ENCODE measurements at places on chromosomes 7 and 10. TPM values are rescaled to one million over a fixed set of nuclear protein-coding genes. Genes with fewer than 3 reads are reported as not detected.

GRCh38 chr10:128422190-128422589 lies 296.0 kb upstream of the MKI67 start:
- DNase-seq, result no peak

DNA sequence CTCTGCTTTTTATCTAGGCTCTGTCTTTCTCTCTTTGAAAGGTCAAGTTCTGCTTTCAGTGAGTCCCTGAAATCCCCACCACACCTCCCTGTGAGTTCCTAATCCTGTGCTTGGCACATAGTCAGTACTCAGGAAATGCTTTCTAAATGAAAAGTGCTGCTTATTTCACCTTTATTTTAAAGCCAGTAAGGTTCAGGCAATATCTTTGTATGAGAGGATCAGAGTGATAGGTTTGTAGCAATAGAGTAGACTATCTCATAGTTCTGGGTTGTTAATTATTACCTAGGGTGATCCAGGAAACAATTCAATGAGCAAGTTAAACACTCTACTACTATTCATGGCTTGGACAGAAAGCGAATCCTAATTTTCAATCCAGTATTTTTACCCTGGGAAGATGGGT lies 7.4 kb upstream of the LAMB1 start:
- DNase-seq, result no peak

- no peak for DNase-seq
These were observed 2.4 kb upstream of the EVX1 start for GRCh38 chr7:27240015-27240731.

- peak; percentile 82 for DNase-seq
These were observed 31.2 kb downstream of the GPRIN2 start for GRCh38 chr10:46525177-46525823.

DNA sequence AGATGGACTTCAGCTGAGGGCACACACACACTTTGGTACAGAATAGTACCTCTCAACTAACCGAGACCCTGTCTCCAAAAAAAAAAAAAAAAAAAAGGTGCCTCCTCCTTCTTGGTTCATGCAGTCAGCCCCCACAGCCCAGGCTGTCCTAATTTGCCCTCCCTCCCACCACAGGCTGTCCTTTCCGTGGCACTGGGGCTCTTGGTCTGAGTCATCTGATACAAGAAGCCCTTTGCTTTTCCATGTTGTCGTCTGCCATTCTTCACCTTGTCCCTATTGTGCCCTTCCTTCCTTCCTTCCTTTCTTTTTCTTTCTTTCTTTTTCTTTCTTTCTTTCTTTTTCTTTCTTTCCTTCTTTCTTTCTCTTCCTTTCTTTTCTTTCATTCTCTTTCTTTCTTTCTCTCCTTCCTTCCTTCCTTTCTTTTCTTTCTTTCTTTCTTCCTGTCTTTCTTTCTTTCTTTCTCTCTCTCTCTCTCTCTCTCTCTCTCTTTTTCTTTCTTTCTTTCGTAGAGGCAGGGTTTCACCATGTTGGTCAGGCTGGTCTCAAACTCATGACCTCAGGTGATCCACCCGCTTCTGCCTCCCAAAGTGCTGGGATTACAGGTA lies 96.0 kb upstream of the IKZF1 start:
- no peak for DNase-seq

DNA sequence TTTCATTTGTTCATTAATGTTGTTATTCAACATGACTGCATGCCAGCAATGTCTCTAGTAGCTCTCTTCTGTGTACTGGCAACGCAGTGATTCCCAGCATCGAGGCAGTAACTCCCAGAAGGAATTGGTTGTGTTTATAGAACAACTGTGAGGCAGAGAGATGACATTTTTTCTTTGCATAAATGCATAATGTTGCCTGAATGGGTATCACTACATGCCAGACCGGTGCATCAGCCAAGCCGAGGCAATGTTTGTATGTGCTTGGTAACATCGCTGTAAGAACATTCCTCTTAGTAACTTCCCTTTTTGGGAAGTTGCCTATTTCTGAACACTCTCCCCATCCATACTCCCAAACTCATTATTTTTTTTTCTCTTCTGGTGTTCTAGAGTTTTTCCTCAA lies 182.9 kb downstream of the HTR7 start:
- DNase-seq, result no peak

DNA sequence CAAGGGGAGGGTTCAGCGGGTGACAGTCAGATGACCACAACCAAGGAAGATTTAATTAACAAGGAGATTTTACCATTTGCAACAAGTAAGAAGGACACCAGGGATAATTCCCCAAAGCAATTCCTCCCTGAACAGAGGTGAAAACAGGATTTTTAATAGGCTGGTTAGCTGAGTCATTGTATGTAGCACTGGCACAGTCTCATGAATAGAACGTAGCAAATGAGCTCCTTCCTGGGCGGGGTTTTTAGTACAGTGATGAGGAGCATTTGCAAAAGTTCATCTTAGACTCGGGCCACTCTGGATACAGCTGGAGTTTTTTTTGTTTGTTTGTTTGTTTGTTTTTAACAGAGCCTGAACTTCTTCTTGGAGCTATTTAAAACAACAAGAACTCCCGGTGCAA lies 39.0 kb downstream of the TAC1 start:
- no peak for DNase-seq

GRCh38 chr10:86284355-86285105 lies 82.1 kb downstream of the GRID1 start:
- DNase-seq, result peak; percentile 85

- no peak for DNase-seq
These were observed 110.2 kb upstream of the LRGUK start for GRCh38 chr7:134016942-134017303.

- DNase-seq, result no peak
These were observed 9.7 kb downstream of the TMEM130 start for GRCh38 chr7:98860071-98860470.

- no peak for DNase-seq
These were observed 121.7 kb downstream of the ATRNL1 start for GRCh38 chr10:115214829-115215228.

GRCh38 chr7:48083114-48083830 lies 5.8 kb upstream of the UPP1 start:
- no peak for DNase-seq

DNA sequence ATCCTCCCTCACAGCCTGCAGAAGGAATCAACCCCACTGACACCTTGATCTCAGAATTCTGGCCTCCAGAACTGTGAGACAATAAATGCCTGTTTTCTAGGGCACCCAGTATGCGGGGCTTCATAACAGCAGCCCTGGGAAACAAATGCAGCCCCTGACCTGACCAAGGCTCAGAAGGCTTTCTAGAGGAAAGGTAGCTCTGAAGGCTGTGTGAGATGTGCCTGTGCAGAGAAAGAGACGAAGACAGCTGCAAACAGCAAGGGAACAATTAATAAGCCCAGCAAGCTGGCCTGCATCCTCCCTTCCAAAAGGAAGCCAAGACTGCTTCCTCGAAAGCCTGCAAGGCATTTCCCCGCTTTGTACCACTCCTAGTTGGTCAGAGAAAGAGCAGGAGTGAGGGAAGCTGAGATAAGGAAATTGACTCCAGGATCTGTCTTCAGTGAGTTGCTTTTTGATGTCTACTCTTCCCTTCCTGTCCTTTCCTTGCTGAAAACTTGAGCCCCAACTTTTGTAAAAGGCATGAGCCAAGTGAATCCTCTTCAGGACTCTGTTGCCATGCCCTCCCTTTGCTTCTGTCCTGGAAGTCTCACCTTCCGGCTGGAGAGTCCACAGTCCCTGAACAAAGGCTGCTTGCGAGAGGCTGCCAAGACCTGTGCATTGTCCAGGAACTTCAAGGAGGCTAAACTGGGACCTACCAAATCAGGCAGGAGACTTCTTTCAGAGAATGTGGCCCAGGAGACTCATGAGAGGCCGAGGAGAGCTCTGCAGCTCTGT lies 71.2 kb upstream of the ARID5B start:
- no peak for DNase-seq

DNA sequence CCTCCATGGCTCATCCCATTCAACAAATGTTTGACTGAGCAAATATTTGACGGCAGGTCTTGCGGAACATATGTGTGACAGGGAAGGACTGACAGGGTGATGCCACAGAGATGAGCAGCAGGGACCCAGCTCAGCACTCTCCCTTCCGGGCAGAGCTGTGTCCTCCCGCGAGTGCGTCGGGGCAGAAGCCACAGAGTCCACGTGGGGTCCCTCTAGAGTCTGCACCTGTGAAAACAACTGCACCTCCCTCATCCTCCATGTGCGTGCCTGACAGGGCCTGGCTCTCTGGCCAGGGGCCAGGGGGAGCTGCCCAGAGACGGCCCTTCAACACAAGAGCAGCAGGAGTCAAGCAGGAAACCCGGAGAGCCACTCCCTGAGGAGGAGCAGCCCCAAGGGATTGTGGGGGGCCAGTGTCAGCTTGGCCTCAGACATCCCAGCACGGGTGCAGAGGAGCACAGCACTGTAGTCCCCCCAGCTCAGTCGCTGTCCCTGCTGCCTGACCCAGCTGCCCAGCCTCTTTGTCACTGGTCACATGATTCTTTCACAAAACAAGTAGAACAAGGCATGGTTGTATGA lies 83.6 kb upstream of the TMEM72 start:
- no peak for DNase-seq

DNA sequence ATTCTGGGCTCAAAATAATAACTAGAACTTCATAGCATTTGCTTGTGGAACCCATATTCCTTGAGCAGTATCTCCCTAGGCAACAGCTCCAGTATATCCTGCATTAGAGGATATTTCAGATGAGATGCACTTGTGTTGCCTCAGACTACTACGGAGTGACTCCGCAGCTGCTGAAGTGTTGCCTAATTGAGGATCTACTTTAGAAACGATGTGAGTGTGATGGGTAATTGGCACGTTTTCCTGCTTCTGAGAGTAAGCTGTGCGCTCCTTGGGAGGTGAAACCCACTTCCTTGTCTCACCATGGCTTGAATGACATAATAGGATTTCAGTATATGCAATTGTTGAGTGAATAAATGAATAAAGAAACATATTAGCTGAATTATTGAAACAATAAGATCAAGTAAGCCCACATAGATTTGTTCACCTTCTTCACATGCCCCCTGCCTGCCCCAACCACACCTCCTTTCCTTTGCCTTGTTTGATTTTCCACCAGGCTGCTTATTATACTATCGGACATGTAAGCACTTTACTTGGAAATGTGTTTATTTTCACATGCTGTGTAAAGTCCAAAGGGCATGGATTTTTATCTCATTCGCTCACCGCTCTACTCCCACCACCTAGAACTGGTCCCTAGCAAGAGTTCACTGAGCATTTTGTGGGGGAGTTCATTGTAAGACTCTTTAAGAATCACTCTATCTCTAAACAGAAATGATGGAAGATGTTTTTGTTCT lies 303.8 kb downstream of the KCNMA1 start:
- DNase-seq, result no peak

Gene SFXN4
- 18.5 TPM for total RNA-seq

Gene POM121
- 60.6 TPM for total RNA-seq

Gene LIPK
- total RNA-seq, result not detected

Gene RBM20
- 4.6 TPM for total RNA-seq

Gene SUN3
- total RNA-seq, result not detected

Gene KCP
- 5.1 TPM for total RNA-seq

Gene SLIT1
- total RNA-seq, result 0.19 TPM

Gene MALRD1
- total RNA-seq, result 1.1 TPM

Gene MET
- 18.4 TPM for total RNA-seq

Gene ACTL6B
- total RNA-seq, result not detected
